ENCODE measurements at places on chromosomes 13 and 19.
A peak's percentile ranks its signal among the peaks of the same experiment; 100 is the strongest.

- DNase-seq: no peak
These were observed 18.5 kb upstream of the ZNF331 start for GRCh38 chr19:53519446-53519845.

GRCh38 chr19:49554701-49555181, 25.6 kb downstream of the NOSIP start:
- DNase-seq: no peak

DNA sequence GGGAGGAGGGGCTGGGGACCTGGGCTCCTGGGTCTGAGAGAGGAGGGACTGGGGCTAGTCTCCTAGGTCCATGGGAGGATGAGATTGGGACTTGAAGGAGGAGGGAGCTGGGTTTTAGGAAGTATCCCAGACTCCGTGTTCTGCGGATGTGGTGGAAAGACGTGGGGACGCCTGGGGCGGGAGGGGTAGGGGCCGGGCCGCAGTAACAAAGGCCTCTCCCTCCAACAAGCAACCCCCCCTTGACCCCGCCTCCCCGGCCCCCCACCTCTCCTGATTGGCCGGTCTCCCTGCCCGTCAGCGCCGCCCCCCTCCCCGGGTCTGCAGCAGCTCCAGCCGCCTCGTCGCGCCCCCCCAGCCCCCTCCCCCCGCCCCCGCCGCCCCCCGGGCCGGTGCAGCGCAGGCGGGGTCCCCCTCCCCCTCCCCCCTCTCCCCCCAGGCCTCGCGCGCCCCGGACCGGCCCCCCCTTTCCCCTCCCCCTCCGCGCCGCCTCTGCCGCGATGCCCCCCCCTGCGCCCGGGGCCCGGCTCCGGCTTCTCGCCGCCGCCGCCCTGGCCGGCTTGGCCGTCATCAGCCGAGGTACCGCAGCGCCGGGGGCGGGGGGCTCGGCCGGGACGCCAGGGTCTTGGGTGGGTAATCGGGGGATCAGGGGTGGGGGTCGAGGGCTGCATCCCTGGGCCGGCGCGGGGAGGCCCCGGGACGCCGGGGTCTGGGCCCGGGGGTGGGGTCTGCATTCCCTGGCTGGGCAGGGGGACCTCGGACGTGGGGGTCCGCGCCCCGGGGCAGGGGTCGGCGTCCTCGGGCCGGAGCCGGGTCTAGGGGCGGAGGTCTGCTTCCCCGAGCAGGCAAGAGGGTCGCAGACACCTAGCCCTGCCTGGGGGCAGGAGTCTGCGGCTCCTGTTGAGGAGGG, at the start of gene IGLON5:
TSS of gene IGLON5 (plus strand) at position 294 of the 907 bp plus-strand sequence. CDS start at position 498, 204 bp downstream.
- DNase-seq: no peak

DNA sequence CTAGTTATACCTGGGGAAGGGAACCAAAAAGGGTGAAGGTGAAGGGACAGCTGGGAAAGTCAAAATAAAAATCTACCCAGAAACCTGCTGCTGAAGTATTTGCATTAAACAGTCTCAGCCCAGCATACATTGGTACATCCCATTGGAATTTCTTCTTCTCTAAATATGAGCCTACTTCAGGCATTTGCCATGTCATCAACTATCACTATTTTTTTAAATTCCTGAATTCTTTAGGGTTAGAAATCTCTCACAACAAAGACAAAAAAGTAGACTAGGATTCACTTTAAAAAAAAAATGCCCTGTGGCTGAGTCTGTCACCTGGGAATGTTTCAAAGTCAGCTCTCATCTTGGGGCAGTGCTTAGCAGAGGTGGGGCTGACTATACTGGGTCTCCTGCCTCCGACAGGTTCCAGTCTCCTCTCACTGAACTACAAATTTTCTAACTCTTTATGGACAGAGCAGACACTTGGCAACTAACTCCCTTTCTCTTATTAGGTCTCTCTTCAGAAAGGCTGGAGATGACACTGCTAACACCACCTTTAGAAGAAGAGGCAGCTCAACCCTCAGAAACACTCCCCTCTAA, 141.2 kb downstream of the LHFPL6 start:
- no peak for DNase-seq

GRCh38 chr13:108961542-108962125, 332.2 kb downstream of the MYO16 start:
- peak; percentile 22 for DNase-seq

GRCh38 chr19:32476032-32476350, 70.4 kb downstream of the DPY19L3 start:
- no peak for DNase-seq

Measured in skeletal muscle cell (primary cell).